ENCODE measurements at places on chromosomes 6 and 20.

GRCh38 chr6:549906-550305 lies 107.0 kb downstream of the HUS1B start:
- DNase-seq, result no peak

DNA sequence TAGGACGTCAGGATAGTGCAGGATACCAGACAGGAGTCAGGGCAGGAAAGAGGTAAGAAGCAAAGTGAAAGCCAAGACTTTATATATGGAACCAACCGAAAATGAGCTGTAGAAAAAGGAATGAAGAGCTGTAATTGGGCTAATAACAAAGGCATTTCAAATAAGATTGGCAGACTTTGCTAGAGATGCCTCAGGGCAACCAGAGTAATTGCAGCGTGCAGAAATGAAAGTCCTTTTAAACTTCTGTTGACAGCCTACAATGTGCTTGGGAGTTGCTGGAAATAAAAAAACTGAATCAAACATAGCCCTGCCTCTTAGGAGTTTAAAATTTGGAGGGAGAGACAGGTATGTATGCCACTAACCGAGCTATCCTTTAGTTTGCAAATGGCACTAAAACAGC lies 56.4 kb upstream of the NKX2-4 start:
- no peak for DNase-seq

GRCh38 chr6:26197933-26198721 lies 110.9 kb downstream of the HFE start:
- DNase-seq, result no peak

- DNase-seq, result no peak
Observed at GRCh38 chr20:41927189-41927588, 309.0 kb upstream of the CHD6 start.

DNA sequence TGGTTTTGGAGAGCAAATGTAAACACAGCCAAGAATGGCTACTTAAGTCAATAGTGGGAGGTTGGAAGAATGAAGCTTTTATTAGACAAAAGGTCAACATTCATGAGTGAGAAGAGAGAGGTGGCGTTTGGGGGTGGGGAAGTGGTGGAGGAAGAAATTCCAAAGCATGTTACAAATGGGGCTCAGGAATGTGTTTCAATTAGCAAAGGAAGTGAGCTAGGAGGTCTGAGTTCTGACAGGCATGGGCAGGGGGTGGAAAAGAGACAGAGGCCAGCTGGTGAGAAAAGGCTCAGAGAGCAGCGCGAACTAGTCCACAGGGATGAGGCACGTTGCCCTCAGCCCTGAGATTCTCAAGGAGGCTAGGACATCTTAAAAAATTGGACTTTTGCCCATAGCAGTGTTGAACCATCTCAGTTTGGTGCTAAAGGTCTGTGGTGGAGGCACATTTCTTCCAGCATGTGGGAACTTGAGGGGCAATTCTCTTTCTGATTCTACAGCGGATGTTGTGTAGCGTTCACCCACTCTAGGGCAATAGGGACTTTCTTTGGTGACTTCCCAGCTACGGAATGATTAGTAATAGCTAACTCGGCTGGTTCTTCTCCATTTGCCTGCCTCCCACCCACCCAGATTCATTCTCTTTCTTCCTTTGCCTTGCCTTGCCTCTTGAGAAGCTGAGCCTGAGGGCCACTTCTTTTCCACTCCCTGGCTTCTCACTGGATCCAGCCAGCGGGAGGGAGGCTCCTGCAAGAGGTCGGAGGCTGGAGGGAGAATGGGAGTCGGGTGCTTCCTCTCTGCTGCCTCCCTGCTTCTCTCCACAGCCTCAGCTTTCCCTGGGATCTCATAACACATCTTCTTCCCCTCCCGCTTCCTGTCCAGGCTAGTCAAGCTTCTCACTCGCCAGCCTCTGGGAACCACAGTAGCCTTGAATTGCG lies 45.1 kb upstream of the NEDD9 start:
- no peak for DNase-seq

- no peak for DNase-seq
Observed at GRCh38 chr20:41577129-41578009, 40.8 kb downstream of the CHD6 start.

GRCh38 chr6:134740473-134741199 lies 209.3 kb downstream of the ALDH8A1 start:
- DNase-seq, result no peak

GRCh38 chr6:88458662-88459061 lies 292.5 kb upstream of the CNR1 start:
- DNase-seq, result no peak

- no peak for DNase-seq
Observed at GRCh38 chr20:2207770-2208097, 88.1 kb upstream of the TGM3 start.

DNA sequence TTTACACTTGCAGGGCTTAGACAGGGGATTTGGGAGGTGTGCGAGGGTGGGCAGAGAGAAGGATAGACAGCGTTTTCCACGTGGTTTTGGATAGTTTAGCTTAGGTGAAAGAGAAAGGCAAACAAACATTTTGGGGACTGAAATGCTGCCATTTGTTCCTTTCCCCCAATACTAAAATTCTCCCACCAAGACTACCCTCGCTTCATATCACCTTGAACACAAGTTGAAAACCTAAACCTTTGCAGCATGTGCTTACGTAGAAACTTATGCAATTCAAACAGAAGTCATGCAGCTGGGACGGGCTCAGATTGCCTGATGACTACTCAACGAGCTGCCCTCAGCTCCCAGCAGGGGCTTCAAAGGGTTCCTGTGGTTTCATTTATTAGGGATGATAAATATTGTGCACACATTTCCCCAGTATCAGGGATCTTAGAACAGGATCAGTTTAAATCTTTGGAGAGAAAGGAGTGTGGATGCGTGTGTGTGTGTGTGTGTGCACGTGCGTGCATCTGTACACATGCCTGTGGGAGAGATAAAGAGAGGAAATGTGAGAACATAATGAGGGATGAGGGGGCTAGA lies 77.3 kb downstream of the SLC22A23 start:
- DNase-seq, result no peak

DNA sequence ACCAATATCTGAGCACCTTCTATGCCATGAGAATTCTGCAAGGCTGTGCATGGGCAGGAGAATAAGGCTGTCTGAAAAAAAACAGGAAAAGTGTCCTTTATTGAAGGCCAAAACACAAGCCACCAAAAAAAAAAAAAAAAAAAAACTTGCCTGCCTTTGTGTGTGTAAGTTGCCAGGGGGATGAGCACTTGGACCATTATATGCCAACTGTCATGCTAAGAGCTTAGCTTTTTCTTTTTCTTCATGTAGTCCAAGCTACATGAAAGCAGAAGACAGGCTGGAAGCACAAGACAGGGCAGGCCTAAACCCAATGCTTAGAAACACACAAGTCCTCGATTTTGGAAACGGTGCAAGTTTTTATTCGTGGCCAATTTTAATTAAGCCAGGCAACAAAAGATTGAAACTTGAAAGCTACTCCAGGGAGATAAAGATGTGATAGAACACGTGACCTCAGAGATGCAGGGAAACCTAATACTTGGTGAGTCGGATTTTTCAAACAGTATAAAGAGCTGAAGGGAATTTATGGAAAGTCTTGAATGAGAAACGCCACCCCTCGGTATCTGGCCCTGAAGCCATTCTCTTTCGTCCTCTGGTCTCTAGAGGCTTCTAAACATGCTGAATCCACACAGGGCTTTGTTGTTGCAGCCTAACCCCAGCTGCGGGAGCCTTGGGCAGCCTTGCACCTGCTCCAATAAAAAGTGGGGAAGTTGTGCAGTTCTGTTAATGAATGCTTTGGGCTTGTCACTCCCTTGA lies 8.6 kb downstream of the BMP7 start:
- no peak for DNase-seq

DNA sequence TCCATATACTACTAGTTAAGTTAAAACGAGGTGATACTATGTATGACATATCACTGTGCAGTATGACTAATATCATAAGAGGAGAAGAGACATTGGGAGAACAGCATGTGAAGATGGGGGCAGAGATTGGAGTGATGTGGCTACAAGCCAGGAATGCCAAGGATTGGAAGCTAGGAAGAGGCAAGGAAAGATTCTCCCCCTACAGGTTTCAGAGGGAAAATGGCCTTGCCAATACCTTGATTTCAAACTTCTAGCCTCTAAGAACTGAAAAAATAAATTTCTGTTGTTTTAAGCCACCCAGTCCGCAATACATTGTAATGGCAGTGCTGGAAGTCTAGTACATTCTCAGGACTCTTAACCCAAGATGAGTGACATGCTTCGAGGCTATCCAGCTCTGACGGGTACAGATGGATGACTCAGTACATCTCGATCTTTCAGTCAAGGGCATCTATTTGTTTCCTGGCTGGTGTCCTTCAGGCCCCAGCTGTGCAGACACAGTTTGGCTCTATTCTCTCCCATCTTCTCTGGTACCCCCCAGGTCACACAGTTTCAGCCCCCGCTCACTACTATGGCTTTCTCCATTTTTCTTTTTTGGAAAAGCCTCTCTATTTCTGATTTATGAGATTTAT lies 55.5 kb upstream of the THEMIS start:
- DNase-seq, result no peak

GRCh38 chr20:50837532-50838321 lies 42.9 kb downstream of the BCAS4 start:
- DNase-seq, result no peak

DNA sequence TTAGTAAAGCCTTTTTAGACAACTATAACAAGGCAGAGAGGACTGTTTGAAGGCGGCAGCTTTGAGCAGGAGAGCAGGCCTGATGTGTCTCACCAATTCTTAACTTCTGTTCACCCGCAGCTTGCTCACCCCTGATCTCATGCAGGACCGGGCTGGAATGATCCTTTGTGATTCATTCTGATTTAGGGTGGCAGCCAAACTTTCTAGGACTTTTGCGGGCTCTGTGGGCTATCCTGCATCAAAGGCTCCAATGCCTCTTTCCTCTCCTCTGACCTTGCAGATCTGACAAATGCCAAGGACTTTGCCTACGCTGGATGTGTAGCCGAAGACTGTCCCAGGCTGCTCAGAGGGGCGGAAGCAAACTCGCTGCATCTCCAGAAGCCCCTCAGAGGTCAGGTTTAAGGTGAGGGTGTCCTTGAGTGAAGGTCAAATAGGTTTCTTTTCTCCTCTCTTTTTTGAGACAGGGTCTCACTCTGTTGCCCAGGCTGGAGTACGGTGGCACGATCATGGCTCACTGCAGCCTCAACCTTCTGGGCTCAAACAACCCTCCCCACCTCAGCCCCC lies 72.3 kb downstream of the VEGFA start:
- DNase-seq, result no peak

DNA sequence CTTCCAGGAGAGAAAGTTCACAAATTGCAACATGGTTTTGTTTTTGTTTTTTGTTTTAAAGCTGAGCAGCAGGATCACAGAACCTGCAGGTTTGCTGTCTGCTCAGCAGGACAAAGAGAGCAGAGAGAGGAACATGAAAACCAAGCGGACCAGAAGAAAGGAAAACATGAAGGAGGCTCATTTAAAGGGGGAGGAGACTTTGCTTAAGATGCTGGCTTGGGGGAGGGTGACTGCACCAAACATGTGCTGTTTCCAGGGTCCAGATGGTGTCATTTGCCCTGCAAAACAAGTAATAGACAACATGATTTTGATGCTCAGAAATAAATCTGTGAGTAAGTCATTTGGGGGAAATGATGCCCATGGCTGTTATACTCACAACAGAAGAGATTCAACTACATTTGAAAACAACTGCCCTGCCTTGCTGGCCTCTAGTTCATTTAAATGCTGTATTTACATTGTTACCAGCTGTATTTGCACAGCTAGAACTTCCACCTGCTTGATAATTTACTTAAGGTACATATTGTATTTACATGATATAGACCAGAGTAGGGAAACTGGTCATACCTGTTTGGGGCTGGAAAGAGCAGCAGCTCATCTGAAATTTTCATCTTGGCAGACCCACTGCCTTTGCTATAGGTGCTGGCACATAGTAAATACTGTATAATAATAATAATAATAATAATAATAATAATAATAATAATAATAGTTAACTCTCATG lies 32.2 kb upstream of the CHD6 start:
- DNase-seq, result no peak

GRCh38 chr6:1445650-1446330 lies 56.4 kb downstream of the FOXF2 start:
- no peak for DNase-seq

- DNase-seq, result no peak
Observed at GRCh38 chr6:165936096-165936495, 231.6 kb downstream of the TBXT start.

- no peak for DNase-seq
Observed at GRCh38 chr6:20416567-20417345, 15.1 kb downstream of the E2F3 start.

DNA sequence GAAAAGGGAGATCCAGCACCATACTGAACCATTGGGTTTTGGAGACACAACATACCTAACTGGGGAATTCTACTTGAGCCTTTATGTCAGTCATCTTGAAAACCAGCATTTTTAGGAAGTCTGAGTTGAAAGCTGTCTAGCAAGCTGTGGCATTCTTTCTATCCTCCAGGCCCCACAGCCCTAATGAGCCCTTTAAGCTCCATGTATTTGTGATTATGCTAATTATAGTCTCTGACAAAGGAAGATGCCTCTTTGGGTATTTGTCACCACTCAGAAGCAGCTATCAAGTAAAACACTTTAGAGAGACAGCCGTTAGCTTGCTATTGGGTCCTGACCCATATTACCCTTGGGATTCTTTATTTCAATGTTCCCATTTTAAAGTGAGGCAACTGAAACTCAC lies 159.5 kb upstream of the MANEA start:
- DNase-seq, result no peak

DNA sequence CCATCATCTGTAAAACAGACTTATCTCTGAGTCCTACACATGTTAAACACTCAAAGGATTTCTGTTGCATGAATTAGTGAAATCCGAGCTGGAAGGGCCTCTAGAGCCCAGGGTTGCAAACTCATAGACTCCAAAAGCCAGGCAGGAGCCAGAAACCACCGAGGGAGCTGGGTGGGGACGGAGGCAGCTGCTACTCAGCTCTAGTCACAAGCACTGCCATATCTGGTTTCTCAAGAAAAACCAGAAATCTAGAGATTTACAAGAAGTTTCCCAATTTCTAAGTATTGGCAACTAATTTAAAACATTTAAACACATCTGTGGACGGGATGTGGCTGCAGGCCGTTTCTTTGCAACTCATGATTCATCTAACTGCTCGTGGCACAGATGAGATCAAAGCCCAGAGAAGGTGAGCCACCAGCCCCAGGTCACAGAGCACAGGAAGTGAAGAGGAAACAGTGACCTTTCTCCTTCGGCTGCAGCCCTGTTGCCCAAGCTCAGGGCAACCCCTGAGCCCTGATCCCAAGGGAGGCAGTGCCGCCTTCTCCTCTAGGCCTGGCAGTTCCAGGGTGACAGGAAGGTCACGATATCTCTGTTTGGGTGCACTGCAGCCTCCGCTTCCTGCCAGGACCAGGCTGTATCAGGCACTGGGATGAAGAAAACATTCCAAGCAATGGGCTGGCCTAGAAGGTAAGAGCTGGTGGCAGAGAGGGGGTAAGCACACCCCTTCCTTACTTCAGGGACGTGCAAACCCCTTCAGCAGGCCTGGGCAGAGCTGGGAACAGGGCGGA lies 26.4 kb upstream of the PTGIS start:
- no peak for DNase-seq
